ENCODE measurements at places on chromosomes 4 and X. TPM values are rescaled to one million over a fixed set of nuclear protein-coding genes. Genes with fewer than 3 reads are reported as not detected.

CTAG2 gene
- not detected for total RNA-seq

SPANXA2 gene
- total RNA-seq: not detected

DRD5 gene
- total RNA-seq: not detected

RIBC1 gene
- total RNA-seq: 0.14 TPM

TMPRSS11F gene
- total RNA-seq: not detected

TMEM271 gene
- total RNA-seq: not detected

DDIT4L gene
- total RNA-seq: 12.5 TPM

VSIG1 gene
- total RNA-seq: not detected

ARMCX4 gene
- total RNA-seq: 2.2 TPM

EDA2R gene
- total RNA-seq: 1.3 TPM

SOD3 gene
- 18.9 TPM for total RNA-seq

FATE1 gene
- not detected for total RNA-seq

GPRASP3 gene
- 3.3 TPM for total RNA-seq

GUCY1B1 gene
- total RNA-seq: 0.86 TPM

CLGN gene
- total RNA-seq: 2.7 TPM

Measured in placental pericyte (primary cell).